NCI-H2081 treated with DMSO at 0.1 percent for 48 hours (cell line): ENCODE measurements at places on chromosomes 6 and 20.

GRCh38 chr6:701215-701614, 8.3 kb upstream of the EXOC2 start:
- DNase-seq: no peak

GRCh38 chr20:63212393-63212730, 3.6 kb downstream of the YTHDF1 start:
- DNase-seq: no peak

- no peak for DNase-seq
Observed at GRCh38 chr6:16334671-16335070, 96.3 kb downstream of the GMPR start.

DNA sequence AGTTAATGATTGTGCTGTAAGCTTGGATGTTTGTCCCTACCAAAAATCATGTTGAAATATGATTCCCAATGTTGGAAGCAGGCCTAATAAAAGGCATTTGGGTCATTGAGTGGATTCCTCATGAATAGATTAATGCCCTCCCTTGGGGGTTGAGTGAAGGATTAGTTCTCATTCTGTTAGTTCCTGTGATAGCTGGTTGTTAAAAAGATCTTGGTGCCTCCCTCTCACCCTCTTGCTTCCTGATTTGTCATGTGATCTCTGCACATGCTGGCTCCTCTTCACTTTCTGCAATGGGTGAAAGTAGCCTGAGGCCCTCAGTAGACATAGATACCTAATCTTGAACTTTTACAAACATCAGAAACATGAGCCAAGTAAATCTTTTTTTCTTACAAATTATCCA, 115.6 kb upstream of the HCRTR2 start:
- DNase-seq: no peak

GRCh38 chr6:15368873-15369272, 123.0 kb downstream of the JARID2 start:
- no peak for DNase-seq

DNA sequence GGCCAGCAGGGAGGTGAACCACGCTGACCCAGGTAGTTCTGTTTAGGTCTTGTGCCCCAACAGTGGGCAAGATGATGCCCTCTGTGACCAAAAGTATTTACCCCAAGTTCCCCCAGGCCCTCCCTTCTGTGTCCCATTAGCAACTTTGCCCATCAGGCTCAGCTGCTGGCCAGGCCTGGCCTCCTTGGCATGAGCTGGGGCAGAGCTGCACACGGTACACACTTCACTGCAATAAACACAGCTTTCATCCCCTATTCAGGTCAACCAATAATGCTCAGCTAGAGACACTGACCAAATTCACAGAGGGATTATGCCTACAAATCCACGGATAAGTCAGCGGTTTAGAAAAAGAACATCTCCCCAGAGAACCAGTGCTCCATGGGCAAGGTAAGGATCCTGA, 103.7 kb downstream of the SLC23A2 start:
- no peak for DNase-seq

GRCh38 chr6:161919691-161920090, 645.8 kb upstream of the AGPAT4 start:
- no peak for DNase-seq
